ENCODE measurements at places on chromosomes 2 and 18.

GRCh38 chr2:158671360-158672245 is 123.5 kb upstream of the DAPL1 start:
- DNase-seq, result no peak

DNA sequence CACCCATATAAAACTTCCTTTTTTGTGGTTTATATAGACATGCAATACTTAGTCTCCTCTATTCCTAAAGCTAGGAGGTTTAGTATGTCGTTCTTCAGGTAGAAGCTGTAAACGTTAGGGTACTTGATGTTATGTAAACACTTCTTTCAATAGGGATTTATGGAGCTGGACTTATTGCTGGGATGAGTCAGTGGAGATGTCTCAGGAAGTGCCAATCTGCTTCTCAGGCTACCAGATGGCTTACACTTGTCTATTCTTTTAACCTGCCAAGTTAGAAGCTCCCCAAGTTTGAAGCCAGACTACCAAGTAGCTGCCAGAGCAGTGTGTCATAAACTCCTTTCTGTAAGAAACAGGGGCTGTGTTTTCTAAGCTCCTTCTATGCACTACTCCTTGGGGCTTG is 756.5 kb upstream of the LRRTM1 start:
- peak; percentile 69 for DNase-seq

GRCh38 chr18:54928236-54928635 is 31.0 kb downstream of the CCDC68 start:
- DNase-seq, result no peak

DNA sequence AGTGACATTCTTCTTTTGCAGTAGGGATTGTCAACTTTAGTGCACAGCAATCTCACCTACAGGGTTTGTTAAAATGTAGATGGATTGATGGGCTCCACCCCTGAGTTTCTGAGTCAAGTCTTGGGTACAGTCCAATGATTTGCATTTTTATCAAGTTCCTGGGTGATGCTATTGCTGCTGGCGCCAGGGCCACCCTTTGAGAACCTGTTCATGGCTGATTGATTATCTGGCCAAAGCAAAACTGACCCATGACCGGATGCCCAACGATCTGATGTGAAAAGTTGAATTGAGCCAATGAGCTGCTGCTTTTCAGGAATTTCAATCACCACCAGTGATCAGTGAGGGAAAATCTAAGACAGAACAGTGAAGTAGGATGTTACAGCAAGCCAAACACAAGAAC is 675.3 kb downstream of the TMEM182 start:
- no peak for DNase-seq

- DNase-seq, result no peak
Measured at GRCh38 chr2:5494212-5494611, 198.0 kb upstream of the SOX11 start.

All from PC-3 (cell line).